Colonic mucosa (tissue), 4 donors: ENCODE measurements at places on chromosomes 16 and 17. TPM values are rescaled to one million over a fixed set of nuclear protein-coding genes. Genes with fewer than 3 reads are reported as not detected.

The CIBAR2 gene
- total RNA-seq: 0.32 TPM

The GPRC5B gene
- 8.5 TPM for total RNA-seq

DNA sequence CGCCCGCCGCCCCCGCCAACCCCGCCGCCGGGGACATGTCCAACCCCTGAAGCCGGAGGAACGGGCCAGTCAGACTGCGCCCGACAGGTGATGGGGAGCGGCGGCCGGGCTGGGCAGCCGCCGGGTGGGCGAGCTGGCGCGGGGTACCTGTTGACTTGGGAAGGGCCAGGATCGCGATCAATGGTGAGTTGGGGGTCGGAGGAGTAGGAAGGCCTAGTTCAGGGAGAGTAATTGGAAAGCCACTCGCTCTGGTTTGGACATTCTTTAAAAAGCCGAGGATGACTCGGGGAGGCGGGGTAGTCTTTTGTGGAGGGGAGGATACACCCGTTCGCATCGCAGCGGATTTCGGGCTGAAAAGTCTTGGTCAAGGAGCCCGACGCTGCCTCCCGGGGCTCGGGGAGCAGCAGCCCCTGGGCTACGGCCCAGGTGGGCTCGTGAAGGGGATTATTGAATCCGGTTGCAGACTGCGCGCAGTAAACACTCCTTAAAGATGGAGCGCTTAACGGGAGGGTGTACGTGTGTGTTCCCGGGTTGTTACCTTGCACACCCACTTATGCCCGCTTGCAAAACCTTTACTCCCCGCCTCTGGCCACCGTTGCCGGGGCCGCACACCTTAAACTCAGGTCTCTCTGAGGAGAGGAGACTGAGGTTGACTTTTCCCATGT lies 123.8 kb downstream of the GOSR1 start:
- H3K27me3 ChIP-seq: no peaks in the 10 kb centered on the region
- DNase-seq: peak; percentile 50
- no peaks in the 10 kb centered on the region for H3K36me3 ChIP-seq
- no peaks in the 10 kb centered on the region for H3K4me1 ChIP-seq
- peak overlapping the region; percentile 72 for H3K4me3 ChIP-seq
- peak overlapping the region; percentile 95 for H3K27ac ChIP-seq

The ABCA9 gene
- total RNA-seq: 0.54 TPM

DNA sequence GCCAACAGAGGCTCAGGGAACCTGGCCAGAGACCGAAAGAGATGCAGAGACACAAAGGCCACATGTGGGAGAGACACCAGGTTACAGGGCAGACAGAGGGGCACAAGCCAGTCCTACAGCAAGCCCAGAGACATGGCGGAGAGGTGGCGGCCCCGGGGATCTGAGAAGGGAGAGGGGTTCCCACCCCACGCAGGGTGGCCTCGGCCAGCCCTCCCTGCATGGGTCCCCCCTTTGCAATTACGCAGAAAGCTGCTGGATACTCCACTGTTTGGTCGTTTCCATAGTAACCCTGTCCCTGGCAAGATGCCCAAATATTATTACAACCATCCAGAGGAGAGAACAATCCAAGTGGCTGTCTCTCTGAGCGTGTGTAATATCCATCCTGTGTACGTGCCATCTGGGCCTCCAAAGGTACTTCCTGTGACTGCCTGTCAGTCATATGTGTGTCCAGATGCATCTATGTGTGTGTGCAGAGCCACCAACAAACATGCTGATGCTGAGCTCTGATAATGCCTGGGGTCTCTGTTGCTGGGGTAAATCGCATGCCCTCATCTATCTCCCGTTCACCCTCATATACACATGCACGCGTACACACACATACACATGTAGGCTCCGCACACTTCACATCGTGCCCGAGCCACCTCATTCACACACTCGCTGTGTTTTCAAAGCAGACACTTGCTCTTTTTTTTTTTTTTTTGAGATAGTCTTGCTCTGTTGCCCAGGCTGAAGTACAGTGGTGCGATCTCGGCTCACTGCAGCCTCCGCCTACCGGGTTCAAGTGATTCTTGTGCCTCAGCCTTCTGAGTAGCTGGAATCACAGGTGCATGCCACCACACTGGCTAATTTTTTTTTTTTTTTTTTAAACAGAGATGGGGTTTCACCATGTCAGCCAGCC lies 5.5 kb downstream of the PCGF2 start:
- DNase-seq: peak; percentile 90
- H3K4me1 ChIP-seq: peaks cover 21% of the 10 kb centered on the region
- H3K4me3 ChIP-seq: no peak overlapping the region

DNA sequence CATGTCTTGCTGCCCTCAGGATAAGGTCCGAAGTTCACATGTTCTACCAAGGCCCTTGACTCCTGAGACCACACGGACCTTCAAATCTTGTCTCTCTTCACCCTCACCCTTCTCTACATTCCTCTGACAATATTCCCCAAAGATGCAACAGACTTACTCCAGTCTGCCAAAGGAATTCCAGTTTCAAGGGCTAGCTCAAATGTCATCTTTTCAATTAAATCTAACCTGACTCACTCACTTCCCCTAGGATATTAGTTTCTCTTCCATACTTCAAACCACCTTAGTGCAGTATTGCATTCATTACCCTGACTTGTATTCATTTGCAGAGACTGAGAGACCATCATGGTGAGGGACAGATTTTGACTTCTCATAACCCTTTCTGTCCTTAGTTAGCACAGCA lies 59.6 kb upstream of the ADCY9 start:
- H3K4me1 ChIP-seq: no peaks in the 10 kb centered on the region
- H3K36me3 ChIP-seq: no peaks in the 10 kb centered on the region
- H3K27me3 ChIP-seq: no peaks in the 10 kb centered on the region
- no peak for DNase-seq

The SPNS2 gene
- total RNA-seq: 17.4 TPM

The HSD11B2 gene
- total RNA-seq: 378 TPM
